NCI-H2107 (cell line): ENCODE measurements at places on chromosomes 3 and 15.
A peak's percentile ranks its signal among the peaks of the same experiment; 100 is the strongest.

DNA sequence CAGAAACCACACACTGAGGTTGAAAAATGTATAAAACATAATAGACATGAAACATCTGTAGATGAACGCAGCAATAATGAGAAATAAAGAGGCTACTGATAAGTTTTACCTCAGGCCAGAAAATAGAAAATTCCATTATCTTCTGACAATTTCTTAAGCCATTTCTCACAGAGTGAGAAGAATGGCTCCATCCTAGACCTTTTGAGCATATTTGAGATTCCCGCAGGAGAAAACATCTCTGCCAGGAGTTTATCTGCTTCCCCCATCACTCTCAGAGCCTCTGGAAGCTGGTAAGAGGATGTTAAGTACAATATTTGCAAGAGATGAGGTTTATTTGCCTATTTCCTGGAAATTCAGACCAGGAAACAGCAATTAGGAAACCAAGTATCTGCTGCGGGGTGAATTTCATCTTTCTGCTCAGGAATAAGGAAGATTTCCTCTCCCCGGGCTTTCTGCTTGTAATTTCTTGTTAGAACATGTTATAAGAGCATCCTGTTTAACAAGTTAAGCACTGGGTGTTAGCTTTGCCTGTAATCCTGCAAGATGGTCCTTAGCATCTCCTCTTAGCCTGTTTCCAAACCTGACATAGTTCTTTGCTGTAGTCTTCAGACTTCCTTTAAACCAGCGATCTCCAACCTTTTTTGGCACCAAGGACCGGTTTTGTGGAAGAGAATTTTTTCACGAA, 54.8 kb downstream of the ATP13A4 start:
- DNase-seq = no peak

- no peak for DNase-seq
Measured at GRCh38 chr3:150759319-150759718, 3.6 kb downstream of the SIAH2 start.

- no peak for DNase-seq
Measured at GRCh38 chr3:66473181-66473580, 27.6 kb downstream of the LRIG1 start.

- no peak for DNase-seq
Measured at GRCh38 chr3:33096093-33096868, 665 bp downstream of the GLB1 start.

DNA sequence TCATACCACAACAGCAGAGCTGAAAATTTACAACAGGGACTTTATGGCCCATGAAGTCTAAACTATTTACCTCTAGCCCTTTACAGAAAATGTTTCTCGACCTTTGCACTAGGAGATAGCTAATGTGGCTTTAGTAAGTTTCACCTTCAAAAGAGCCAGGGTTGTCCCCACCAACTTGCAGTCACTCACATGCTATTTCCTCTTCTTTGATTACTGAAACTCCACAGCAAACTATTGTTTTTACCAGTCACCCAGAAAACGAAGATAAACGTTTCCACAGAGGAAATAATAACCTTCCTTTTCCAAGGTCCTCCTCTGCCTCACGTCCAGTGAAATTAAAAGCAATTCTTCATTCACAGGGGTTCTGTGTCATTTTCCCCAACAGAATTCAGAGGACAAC, 48.2 kb downstream of the WWTR1 start:
- no peak for DNase-seq

- peak; percentile 43 for DNase-seq
Measured at GRCh38 chr3:24773798-24774197, 279.1 kb upstream of the THRB start.

DNA sequence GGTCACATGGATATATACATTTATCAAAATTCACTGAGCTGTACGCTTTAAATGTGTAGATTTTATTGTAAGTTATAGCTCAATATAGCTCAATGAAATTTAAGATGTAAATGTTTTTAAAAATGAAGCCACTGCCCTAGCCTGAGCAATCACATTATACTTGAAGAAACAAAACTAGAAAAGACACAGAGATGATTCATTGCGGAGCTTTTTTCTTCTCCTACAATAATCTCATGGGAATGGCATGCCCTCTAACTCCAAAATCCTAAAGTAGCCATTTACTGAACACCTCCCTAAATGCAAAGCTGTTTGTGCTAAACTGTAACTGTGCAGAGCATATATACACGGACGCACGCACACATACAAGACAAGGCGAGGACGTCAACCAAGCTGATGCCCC, 84.2 kb downstream of the MYO9A start:
- no peak for DNase-seq

DNA sequence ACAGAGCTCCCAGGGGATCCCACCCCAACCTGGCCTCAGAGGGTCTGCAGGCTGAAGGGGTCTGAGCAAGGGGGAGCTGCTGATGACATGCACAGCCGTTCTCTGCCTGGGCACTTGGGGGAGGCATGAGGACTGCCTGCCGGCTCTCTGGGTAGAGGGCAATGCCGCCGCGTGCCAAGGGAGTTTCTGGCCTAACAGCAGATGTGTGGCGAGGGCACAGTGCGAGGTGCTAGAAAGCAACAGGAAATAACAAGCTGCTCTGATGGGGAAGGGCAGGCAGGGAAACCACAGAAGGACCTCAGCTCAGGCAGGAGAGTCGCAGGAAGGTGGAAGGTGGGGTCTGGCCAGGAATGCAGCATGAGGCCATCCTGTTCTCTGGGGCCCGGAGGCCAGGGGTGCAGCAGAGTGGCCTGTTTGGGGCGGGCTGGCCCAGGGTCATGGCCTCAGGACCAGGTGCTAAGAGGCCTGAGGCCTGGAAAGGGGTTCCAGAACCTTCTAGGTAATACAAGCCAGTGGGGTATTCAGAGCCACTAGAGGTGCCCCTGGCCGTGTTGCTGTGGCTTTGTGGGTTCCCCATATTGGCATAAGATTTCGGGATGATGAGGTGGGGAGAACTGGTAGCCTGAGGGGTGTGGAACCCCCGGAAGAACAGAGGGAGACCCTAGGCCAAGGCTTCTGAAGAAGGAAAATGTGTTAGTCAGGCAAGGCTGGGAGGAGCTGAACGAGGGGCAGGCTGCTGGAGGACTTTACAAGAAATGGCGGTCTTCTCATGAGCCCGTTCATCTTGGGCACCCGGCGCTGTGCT, 41.2 kb downstream of the RGMA start:
- no peak for DNase-seq

- no peak for DNase-seq
Measured at GRCh38 chr3:5194341-5194740, 6.8 kb downstream of the EDEM1 start.

GRCh38 chr3:13158408-13158807, 85.2 kb upstream of the IQSEC1 start:
- DNase-seq = no peak

DNA sequence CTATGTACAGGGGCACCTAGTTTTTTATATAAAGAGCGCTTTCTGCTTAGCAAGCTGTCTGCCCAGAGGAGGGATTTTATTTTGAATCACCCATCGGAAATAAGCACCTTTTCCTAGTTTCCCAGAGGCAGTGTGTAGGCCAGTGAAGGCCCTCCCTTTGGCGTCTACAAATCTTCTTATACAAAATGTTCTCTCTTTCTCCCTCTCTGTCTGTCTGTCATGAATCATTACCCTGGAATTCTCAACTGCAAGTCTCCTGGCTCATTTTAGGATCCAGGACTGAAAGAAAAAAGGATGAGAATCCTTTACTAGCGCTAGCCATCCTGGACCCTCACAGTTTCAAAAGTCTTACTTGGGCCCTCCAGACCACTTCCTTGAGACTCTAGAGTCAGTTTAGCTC, 728.1 kb downstream of the OTOL1 start:
- DNase-seq = no peak

- no peak for DNase-seq
Measured at GRCh38 chr3:138451595-138452162, 17.3 kb downstream of the ESYT3 start.

DNA sequence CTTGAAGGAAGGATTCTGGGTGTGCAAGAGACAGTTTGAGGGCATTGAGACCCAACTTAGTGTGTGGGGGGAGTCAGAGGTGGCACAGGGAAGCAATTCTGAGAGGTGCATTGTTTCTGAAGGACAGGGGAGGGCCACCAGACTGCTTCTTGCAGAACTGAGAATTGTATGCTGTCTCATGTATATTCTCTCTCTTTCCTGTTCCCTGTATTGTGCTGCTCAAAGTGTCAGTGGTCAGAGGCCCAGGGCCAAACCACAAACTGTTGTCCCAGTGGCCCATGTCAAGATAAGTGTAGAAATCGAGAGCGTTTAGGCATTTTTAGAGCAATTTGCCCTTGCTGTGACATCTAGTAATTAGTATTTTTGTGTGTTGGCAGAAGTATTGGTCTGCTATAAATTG, 567.1 kb downstream of the EDEM1 start:
- no peak for DNase-seq

DNA sequence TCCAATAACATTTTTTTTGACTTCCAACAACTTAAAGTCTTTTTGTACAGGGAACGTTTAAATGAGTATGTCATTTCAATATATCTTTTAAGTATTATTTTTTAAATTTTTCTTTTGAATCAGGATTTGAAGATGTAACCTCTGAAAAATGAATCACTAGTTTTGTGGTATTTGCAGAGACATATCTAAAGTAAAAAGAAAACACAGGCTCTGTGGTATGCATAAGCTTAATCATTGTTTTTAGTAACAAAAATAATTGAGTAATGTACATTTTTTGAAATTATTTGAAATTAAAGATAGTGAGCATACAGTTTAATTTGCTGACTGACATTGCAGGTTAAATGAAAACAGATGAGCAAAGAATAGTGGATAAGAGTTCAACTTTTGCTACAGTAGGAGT, 531.3 kb downstream of the ROBO1 start:
- no peak for DNase-seq

DNA sequence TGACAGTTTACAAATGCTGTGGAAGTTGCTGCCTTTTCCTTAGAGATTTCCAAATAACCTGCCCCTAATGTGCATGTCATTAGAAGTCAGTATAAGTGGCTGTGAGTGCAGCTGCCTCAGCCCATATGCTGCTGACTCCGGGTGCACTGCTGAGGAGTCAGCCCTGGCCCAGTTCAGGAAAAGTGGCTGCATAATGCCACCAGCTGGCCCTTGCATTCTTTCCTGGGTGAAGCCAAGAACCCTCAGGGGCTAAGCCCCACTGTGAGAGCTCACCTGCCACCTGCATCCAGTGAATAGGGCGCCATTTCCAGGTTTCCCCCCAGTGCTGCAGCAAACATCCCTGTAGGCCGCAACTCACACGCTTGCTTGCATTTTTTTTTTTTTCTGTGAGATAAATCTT, 139.9 kb downstream of the TJP1 start:
- DNase-seq = no peak

DNA sequence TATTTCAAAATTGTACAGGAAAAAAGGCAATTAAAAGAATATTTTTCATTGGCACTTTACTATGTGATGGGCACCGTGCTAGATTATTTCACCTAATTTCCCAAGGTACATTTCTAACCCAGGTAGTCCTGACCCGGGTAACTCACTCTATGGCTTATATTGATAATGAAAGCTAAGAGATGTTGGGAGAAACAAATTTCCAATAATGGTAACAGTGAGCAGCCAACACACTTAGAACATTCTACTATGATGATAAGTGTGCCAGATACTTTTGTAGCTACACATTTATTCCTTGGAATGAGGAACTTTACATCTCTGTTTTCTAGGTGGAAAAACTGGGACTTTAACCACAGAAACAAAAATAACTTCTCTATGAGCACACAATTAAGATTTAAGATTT, 7.5 kb downstream of the CCNL1 start:
- DNase-seq = no peak

- DNase-seq = no peak
Measured at GRCh38 chr3:38650248-38650951, 913 bp upstream of the SCN5A start.

- no peak for DNase-seq
Measured at GRCh38 chr15:89939910-89940309, 27.2 kb upstream of the ARPIN start.

DNA sequence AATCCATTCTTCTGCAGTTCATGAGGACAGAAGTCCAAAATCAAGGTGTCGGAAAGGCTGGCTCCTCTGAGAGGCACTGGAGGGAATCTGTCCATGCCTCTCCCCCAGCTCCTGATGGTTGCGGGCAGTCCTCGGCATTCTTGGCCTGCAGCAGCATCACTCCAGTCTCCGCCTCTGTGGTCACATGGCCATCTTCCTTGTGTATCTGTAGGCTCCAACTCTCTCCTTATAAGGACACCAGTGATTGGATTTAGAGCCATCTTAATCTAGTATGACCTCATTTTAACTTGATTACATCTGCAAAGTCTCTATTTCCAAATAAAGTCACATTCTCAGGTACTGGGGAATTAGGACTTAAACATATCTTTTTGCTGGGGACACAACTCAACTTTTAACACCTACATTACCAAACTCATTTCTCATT, 56.0 kb upstream of the FLNB start:
- DNase-seq = no peak

DNA sequence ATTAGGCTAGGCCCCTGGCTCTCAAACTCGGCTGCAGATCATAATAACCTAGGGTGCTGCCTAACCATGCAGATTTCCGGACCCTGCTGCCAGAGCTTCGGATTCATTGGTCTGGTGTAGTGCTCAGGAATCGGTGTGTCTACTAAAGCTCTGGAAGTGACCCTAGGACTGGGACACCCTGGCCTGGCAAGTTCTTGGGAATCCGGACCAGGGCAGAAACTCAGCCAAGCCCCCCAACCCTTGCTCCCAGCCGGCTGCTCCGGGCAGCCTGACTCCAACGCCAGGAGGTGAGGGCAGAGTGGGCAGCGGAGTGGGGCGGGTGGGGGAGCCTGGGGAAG, 23.0 kb downstream of the IGDCC3 start:
- no peak for DNase-seq

DNA sequence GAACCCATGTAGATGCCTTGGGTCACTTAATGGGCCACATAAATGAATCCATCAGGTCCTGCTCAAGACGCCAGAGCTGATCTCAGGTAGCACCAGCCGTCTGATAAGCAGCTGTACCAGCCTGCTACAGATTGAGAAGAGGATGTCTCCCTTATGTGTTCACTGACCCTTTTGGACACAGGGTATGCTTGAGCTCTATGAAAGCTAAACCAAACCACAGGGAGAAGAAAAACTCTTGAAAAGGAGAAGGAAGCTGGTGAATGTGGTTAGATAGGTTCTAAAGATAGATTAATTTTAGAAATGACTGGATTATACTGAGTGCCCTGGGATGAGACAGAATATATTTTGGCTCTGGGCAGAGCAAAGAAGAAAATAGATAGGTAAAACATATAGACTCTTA, 187.5 kb downstream of the SPATA16 start:
- DNase-seq = no peak
